ENCODE measurements at places on chromosomes 2 and 18.

DNA sequence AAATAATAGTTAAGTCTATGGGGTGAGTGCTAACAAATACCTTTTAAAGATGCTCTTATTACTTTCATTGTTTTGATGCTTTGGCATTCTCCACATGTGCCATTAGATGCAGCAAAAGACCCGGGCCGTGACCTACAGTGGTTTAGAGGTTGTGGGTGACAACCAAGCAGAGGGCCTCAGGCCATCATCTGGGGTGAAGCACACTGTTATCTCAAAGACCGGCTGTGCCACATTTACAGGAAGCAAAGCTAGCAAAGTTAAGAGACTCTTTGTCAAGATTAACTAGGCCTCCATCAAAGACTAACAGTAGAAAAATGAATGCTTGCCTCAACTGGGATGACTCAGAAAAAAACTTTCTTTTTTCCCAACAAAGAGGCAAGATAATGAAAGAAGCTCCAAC is 695.3 kb downstream of the SATB2 start:
- H3K27me3 ChIP-seq: no peaks in the 10 kb centered on the region
- H3K36me3 ChIP-seq: no peaks in the 10 kb centered on the region
- H3K4me1 ChIP-seq: no peaks in the 10 kb centered on the region
- H3K27ac ChIP-seq: no peak overlapping the region

DNA sequence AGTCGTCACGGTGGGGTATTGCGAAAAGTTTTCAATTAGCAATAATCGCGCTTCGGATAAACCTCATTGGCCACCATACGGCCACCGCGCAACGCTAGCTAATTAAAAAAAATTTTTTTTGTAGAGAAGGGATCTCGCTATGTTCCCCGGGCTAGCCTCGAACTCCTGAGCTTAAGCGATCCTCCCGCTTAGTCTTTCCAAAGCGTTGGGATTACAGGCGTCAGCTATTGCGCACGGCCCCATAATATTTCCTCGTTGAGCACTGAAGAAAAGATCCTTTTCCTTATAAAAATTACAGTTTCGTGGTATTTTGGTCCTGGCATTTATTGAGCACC is 759 bp upstream of the ACTR1B start:
- H3K27me3 ChIP-seq: no peaks in the 10 kb centered on the region
- H3K36me3 ChIP-seq: peaks cover 12% of the 10 kb centered on the region
- peaks cover 6% of the 10 kb centered on the region for H3K4me1 ChIP-seq
- H3K27ac ChIP-seq: peak overlapping the region; percentile 96
- no peak for DNase-seq

DNA sequence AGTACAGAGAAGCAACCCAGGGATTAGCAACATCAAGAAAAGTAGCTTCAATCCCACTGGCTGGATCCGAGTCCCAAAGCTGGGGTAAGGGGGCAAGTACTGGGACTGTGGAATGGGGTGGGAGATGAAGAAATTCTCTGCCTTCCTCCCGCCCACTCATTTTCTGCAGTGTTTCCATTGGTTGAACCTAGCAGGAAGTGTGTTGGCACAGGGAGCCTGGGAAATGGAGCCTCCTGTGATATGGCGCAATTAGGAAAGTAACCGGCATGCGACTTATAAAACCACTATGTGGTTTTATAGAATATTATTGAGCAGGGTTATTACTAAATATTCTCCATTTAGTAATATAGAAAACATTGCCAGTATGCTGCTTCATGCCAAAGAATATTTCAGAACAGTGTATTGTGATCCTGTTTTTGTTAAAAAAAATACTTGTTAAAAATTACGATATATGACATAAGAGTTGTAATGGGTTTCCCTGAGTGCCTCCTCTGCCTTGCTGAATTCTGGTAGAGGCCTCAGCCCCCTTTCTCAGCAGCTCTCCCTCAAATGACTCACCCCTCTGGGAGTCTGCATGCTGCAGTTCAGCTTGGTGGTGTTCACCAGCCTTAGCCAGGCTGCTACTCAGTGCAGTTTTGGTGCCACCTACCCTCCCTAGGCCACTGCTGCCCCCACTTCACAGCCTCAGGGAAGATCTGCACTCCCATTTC is 60.5 kb downstream of the HK2 start:
- peaks cover 13% of the 10 kb centered on the region for H3K36me3 ChIP-seq
- H3K4me3 ChIP-seq: no peak overlapping the region
- DNase-seq: no peak
- no peaks in the 10 kb centered on the region for H3K4me1 ChIP-seq

GRCh38 chr2:6418291-6418690 is 447.4 kb downstream of the CMPK2 start:
- H3K4me3 ChIP-seq: no peak overlapping the region
- H3K27me3 ChIP-seq: no peaks in the 10 kb centered on the region
- no peaks in the 10 kb centered on the region for H3K4me1 ChIP-seq
- H3K36me3 ChIP-seq: no peaks in the 10 kb centered on the region
- H3K27ac ChIP-seq: no peak overlapping the region

DNA sequence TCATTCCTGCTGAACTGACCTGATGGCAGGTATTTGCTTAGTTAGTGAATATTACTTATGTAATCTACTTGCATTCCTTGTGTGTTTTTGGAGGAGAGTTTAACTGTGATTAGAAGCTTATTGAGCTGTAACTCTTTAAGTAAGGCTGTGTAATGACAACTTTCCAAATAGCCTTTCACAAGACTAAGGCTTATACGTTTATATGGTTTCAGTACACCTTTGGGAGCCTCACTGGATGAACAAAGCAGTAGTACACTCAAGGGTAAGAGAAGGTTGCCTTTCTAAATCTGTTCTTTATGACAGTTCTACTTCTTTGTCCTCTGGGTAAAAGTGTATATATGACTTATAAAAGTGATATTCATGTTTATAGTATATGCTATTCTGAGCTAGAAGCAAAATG is 4.3 kb downstream of the ITPRID2 start:
- no peaks in the 10 kb centered on the region for H3K27me3 ChIP-seq
- H3K4me3 ChIP-seq: no peak overlapping the region
- DNase-seq: no peak
- peaks cover 3% of the 10 kb centered on the region for H3K4me1 ChIP-seq

GRCh38 chr2:144625626-144626025 is 105.7 kb upstream of the ZEB2 start:
- H3K27me3 ChIP-seq: peaks cover 2% of the 10 kb centered on the region
- no peak overlapping the region for H3K4me3 ChIP-seq
- no peak overlapping the region for H3K27ac ChIP-seq
- no peaks in the 10 kb centered on the region for H3K36me3 ChIP-seq

DNA sequence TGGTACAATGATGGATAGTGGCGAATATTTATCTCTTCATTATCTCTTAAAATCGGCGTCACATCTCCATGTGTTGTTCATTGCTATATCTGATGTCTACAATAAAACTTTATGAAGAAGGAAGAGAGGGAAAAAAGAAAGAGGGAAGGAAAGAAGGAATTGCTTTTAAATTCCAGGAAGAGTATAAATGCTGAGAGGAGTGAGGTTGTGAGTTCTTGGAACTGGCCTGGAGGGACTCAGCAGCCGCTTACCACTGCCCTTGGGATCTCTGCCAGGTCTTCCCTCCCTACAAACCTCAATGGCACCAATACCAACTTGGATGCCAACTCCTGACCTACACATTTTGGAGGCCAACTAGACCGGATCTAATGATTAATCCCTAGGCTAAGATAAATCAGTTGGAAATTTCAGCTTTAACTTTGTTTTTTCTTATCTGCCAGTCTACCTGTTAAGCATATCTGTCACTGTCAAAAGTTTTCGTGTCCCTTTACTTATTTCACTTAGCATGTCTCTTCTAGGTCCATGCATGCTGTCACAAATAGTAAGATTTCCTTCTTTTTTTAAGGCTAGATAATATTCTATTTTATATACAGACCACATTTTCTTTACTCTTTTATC is 9.8 kb downstream of the SCN9A start:
- no peaks in the 10 kb centered on the region for H3K4me1 ChIP-seq
- no peak for DNase-seq
- H3K27me3 ChIP-seq: no peaks in the 10 kb centered on the region

DNA sequence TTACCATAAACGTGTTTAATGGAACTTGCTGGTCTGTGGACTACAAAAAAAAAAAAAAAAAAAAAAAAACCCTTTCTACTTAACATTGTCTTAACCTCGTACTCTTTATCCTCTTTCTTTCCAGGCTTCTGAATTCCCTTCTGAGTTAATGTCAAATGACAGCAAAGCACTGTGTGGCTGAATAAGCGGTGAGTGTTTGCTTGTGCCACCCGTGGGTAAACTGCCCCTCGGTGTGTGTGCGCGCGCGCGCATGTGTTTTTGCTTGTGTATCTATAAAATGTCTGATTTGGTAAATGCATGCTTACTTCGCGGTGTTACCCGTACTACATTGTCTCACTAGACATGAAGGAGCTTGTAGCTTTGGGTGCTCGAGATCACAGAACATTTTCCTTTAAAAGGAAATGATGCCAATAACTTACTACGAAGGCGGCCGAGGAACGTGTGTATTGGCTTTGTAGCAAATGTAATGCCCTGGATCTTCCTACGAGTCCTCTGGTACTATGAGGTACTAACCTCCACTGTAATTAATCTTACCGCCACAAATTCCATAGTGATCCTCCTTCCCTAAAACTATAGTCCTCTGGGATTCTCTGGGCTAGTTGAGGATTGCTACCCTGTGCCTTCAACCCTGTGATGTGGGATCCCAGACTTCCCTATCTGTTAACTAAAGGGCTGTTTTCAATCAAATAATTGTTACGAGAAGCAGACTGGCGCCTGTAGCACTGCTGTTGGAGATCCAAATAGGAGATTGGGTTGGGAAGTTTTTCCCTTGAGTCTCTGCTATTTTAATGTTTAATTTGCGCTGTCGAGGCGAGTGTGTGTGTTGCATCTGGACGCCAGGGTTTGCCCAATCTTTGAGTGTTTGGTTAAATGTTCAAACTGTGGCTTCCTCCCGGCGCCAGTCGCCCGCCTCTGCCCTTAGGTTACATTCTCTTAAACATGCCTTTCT is 1.1 kb downstream of the ID2 start:
- H3K4me3 ChIP-seq: peak overlapping the region; percentile 72
- H3K27ac ChIP-seq: peak overlapping the region; percentile 62
- H3K27me3 ChIP-seq: peaks cover 11% of the 10 kb centered on the region
- no peaks in the 10 kb centered on the region for H3K36me3 ChIP-seq
- H3K4me1 ChIP-seq: peaks cover 38% of the 10 kb centered on the region

DNA sequence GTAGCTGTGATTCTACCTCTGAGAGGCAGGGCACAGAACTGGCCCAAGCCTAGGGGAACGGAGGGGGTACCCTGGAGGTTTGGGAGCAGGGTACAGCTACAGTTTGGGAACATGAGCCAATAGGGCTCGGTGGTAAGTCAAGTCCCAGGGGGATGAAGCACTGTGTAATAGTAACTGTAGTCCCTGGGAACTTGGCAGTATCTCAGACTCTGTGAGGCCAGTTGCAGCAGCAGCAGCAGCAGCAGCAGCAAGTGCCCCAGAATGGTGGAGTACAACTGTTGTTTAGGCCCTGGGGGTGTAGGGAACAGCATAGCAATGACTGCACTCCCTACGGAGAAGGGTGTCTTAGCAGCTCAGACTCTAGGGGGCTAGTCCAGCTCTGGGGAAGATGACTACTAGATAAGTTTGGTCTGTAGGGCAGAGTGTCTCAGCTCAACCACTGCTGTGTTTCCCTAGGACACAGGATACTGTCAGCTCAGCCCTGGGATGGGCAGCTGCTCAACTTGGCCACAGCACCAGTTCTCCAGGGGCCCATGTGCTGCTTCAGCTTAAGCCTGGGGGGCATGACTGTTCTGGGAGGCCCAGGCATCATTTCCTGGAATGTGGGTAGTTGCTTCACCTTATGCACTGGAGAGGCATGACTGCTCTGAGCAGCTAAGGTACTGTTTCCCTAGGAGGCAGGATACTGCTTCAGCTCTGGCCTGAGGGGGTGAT is 20.5 kb downstream of the CARF start:
- no peak overlapping the region for H3K4me3 ChIP-seq
- peaks cover 18% of the 10 kb centered on the region for H3K36me3 ChIP-seq
- DNase-seq: no peak
- H3K4me1 ChIP-seq: no peaks in the 10 kb centered on the region
- H3K27ac ChIP-seq: no peak overlapping the region

- no peaks in the 10 kb centered on the region for H3K4me1 ChIP-seq
- peaks cover 10% of the 10 kb centered on the region for H3K27me3 ChIP-seq
- H3K27ac ChIP-seq: no peak overlapping the region
- H3K4me3 ChIP-seq: no peak overlapping the region
Observed at GRCh38 chr2:227687189-227687588, 20.6 kb downstream of the SCYGR5 start.

DNA sequence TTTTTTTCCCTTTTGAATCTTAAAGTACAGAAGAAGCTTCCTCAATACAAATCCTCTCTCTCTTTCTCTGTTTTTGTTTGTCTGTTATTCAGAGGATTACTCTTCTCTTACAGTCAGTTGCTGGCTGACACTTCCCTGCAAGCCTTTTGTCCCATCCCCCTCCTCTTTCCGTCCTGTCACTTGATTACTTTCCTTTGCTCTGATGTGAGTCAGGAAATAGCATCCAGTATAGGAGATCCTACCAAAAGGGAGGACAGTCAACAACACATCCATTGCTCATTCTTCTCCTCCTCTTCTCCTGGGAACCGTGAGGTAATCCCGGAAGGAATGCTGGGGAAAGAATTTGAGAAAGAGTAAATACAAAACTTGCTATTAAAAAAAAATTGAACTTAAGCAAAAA is 79.3 kb upstream of the SCN7A start:
- H3K27me3 ChIP-seq: no peaks in the 10 kb centered on the region
- H3K4me3 ChIP-seq: no peak overlapping the region
- no peaks in the 10 kb centered on the region for H3K4me1 ChIP-seq
- DNase-seq: no peak

- H3K4me3 ChIP-seq: no peak overlapping the region
- no peak overlapping the region for H3K27ac ChIP-seq
- peaks cover 4% of the 10 kb centered on the region for H3K27me3 ChIP-seq
- no peaks in the 10 kb centered on the region for H3K4me1 ChIP-seq
Observed at GRCh38 chr2:3115301-3116042, 262.1 kb downstream of the EIPR1 start.

GRCh38 chr2:218756599-218757377 is 25.2 kb upstream of the CYP27A1 start:
- H3K27ac ChIP-seq: no peak overlapping the region
- H3K4me1 ChIP-seq: no peaks in the 10 kb centered on the region
- DNase-seq: no peak
- no peak overlapping the region for H3K4me3 ChIP-seq

DNA sequence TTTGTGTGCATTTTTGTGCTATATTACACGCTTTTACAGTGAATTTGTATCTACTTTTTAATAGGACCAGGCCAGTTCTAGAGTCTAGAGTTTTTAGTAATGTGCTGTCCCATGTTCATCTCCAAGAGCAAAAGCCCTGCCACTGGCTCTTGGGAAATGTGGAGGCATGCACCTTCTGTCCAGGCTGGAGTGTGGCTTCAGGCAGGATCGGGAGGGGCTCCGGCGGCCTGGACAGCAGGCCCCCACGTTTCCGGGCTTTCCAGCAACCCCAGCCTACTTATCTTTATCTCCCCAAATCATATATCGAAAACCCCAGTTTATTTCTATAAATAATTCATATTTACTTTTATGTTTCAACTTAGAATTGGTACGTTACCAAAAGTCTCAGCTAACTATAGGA is 78.2 kb downstream of the SNTG2 start:
- H3K27ac ChIP-seq: no peak overlapping the region
- no peaks in the 10 kb centered on the region for H3K36me3 ChIP-seq
- no peaks in the 10 kb centered on the region for H3K27me3 ChIP-seq
- DNase-seq: no peak
- H3K4me3 ChIP-seq: no peak overlapping the region

GRCh38 chr18:12921178-12921577 is 26.6 kb upstream of the SEH1L start:
- H3K27me3 ChIP-seq: no peaks in the 10 kb centered on the region
- no peak overlapping the region for H3K4me3 ChIP-seq
- no peaks in the 10 kb centered on the region for H3K36me3 ChIP-seq
- H3K4me1 ChIP-seq: no peaks in the 10 kb centered on the region
